ENCODE measurements at places on chromosomes 11 and 22. TPM values are rescaled to one million over a fixed set of nuclear protein-coding genes. Genes with fewer than 3 reads are reported as not detected.

GRCh38 chr11:118610773-118611432, 3.5 kb downstream of the PHLDB1 start:
- DNase-seq: peak; percentile 65

- peak; percentile 21 for DNase-seq
These were observed 663.7 kb upstream of the B3GAT1 start for GRCh38 chr11:135075740-135076139.

DNA sequence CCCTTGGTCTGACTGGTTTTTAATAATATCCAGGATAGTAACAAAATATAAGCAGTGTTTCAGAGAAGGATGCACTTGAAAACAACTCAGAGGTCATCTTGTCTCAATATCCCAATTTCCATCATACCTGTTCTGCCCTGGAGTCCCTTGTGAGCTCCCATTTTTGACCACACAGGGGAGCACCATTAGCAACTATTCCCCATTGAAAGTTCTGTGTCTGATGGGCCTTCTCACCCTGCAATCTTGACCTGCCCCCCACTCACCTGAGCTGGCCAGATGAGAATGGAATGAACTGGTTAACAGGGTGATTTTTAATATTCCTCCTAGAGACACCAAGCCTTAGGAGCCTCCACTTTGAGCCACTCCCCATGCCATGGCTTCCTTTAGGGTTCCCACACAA, 3.8 kb upstream of the CAPN5 start:
- no peak for DNase-seq

DNA sequence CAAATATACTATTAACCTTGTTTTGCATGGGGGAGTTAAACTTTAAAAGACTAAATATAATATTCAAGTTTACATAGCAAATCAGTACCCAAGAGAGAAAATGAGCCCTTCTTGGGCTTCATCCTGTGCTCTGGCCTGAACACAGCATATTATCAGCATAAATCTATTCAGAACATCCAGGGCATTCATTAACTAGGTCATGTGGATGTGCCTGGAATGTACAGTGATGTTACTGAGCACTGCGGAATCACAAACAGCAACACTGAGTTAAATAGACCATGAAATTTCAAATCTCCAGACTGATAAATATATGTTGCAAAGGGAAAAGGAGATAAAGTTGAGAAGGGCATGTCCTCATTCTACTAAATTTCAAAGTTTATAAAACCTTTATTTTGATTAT, 426.4 kb downstream of the AASDHPPT start:
- no peak for DNase-seq

DNA sequence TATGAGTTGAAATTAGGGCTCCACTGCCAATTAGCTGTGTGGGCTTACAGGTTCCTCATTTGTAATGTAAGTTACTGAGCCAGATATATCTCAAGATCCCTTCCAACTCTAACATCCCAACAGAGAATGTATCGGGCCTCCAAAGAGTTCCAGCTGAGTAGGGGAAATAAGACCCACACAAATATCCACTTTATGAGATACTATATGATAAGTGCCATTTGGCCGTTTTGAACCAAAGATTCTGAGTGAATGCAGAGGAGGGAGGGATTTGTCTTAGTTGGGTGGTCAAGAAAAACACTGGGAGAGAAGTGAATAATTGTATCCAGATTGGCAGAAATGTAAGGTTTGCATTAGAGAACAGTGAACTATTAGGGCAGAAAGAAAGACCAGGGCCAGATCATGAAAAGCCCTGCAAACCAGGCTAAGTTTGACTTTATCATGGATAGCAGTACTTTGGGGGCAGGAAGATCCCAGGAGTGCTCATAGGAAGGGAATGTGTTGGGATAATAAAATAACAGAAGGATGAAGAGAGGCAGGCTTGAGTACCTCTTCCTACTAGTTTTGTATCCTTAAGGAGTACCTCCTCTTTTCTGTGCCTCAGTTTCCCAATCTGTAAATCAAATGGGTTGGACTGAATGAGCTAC, 63.9 kb downstream of the RPL27A start:
- DNase-seq: no peak

GRCh38 chr11:382081-382629, 11.9 kb upstream of the PKP3 start:
- DNase-seq: no peak

DNA sequence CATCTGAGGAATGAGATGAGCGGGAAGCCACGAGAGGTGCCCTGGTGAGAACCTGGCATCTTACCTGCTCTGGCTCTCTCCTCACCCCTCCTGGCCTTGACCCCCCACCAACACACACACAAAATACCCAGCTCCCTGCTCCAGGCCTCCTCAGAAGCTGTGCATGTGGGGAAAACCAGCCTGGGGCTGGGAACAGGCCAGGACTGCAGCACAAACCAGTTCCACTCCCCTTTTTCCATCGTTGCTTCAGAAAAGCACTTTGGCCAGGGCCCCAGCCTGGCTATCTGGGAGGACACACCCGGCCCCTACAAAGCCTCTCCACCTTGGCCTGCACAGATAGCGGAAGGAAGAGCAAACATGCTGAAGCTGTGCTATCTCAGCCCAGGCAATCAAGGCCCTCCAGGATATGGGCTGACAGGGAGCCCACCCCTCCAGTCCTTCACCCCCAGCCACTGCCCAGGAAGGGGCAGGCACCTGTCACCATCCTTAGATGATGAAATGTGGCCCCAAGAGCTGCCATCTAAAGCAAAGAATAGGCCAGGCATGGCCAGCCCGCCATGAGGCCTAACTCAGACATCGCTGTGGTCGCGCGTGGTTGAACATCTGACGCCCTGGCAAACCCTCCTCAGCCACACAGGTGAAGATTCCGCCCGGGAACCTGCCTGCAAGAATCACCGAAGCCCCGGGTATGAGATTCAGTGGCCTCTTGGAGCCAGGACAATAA, 35.4 kb downstream of the PISD start:
- no peak for DNase-seq

GRCh38 chr11:111365722-111366559, 13.1 kb downstream of the POU2AF1 start:
- no peak for DNase-seq

DNA sequence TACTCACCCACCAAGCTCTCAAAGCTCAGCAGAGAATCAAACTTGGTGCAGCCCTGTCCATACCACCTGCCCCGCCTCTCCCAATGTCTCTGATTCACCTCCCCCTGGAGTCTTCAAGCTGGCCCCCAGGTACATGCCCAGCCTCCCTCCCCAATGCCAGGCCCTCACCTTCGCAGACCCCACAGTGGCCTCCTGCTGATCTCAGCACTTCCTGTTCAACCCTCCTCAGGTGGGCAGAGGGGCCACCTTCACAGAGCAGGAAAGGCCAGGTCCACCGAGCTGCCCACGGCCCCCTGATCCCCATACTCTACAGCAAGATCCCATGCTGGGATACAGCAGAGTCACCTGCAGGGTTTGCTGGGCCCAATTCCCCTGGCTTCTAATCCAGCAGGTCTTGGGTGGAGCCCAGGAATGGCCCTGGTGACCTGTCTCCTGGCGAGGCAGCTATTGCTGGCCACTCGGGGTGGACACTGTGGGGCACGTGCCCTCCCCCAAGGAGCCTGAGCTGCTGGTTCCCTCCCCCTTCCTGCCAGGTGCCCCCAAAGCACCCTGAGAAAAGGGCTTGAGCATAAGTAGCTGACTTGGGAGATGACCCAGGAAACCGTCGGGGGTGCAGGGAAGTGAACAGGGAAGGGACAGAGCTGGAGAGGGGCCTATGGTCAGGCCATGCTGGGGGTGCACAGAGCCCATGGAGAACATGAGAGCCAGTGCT, 150.7 kb downstream of the BRD1 start:
- DNase-seq: no peak

GRCh38 chr11:114259551-114259983, 36.6 kb upstream of the NNMT start:
- no peak for DNase-seq

DNA sequence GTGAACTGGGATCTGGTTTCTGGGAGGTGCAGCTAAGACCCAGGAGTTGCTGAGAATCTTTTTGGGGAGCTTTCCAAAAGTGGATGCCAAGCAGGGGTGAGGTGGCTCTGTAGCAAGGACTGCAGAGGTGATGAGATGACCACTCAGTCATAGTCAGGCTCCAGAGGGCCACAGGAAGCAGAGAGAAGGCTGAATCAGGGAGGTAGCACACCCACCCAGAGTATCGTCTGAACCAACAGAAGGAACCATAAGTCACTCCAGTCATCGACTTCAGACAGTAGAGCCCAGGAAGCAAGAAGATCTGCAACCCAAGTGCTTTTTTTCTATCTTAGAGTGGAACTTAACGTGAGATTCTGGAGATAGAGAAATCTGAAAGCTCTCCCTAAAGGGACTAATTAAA, 335.7 kb upstream of the MPPED2 start:
- DNase-seq: no peak

DNA sequence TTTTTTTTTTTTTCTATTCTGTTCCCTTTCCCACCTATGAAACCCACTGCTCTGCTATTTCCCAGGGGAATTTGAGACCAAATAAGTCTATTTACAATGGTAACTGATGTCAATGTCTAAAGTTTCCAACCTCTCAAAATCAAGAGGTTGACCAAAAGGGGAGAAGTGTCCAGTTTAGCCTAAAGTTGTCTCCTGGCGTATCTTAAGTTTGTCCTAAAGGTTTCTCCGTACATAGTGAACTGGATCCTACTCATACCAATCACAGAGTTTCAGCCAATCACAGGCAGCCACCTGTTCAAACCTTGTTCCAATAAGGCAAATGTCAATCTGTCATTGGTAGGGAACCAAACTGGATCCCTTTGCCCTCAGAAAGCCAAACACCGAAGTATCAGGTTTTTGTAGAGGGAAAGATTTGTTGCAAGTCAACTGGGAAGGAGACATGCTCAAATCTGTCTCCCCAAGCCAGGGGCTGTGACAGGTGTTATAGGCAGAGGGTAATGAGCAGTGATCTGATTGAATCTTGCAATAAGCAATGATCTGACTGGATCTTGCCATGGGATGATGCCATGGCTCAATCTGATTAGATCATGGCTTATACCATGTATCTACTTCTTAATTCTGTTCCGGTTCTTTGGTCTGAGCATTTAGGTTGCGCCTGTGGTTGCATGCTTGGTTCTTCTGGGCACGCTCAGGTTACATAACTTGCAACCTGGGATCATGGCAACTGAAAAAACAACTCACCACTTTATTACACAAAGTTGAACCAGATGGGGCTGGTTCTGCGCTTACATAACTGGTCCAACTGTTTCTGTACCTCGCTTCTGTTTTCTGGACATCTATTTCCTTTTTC, 1.1 kb upstream of the VPS37C start:
- peak; percentile 41 for DNase-seq

DNA sequence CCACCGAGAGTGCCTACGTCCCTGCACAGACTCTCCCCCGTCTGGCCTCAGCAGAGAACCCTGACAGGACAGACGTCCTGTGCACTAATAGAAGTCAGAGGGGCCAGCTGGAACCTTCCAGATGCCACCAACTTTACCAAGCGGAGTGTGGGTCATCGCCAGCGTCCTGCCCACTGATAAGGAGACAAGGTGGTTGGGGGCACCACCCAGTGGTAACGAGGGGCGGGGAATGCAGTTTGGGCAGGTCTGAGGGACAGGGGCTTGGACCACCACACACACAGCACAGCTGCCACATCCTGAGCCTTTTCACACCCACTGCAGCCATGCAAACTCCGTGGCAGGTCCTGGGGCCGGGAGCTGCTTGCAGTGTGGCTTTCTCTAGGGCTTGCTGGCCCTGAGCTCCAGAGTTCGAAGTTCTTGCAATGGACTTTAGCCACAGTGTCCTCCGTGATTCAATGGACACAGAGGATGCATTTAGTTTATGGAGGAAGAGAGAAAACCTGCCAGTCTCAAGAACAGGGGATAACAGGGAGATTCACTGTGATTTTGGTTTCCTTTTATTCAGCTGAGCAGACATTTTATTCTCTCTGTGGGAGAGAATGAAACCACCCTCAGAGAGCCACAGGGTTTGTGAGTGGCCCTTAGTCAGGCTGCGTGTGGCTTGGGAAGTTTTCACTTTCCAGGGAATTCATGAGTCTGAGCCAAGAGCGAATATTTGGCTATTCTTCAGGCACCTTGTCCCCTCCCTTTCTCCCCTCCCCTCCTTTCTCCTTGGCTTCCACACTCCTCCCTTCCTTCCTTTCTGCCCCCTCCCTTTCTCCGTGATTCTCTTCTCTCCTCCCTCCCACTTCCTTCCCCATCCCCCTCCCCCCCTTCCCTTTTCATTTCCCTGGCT, 13.1 kb downstream of the MRGPRG start:
- DNase-seq: no peak

DNA sequence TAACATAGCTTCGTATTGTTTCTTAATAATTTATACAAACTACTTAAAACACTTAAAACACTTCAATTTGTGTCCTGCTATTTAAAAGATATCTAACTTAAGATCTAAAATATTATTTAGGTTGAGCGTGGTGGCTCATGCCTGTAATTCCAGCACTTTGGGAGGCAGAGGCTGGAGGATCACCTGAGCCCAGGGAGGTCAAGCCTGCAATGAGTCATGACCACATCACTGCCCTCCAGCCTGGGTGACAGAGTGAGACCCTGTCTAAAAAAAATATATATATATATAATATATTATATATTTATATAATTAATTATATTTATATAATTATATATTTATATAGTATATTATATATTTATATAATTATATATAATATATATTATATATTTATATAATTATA, 4.2 kb upstream of the CTR9 start:
- DNase-seq: no peak

GRCh38 chr11:130227373-130227772, 67.8 kb downstream of the ST14 start:
- no peak for DNase-seq

DNA sequence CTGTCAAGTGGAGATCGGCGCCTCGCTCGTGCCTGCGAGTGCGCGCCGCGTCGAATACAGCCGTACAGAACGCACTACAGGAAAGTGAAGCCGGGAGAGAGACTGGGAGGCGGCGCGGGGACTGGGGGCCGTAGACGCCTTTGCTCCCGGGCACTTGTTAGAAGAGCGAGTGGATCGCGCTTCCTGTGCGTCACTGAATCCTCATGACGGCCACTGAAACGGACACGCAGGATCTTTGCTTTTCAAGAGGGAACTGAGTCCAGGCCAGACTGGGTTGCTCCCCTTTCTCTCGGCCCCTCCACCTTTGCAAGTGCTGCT, 314 bp downstream of the RIC8A start:
- peak; percentile 57 for DNase-seq

DNA sequence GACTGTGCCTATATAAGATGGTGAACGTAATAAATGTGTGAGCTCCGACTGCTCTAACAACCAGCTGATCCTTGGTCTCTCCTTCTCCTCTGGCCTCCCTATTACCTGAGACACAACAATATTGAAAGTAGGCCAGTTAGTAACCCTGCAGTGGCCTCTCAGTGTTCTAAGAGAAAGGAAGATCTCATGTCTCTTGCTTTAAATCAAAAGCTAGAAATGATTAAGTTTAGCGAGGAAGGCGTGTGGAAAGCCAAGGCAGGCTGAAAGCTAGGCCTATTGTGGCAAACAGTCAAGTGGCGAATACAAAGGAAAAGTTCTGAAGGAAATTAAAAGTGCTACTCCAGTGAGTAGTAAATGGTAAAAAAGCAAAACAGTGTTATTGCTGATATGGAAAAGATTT, 39.5 kb downstream of the HIPK3 start:
- DNase-seq: no peak

ADORA2A gene
- 0.77 TPM for total RNA-seq

CHRNA10 gene
- total RNA-seq: 0.50 TPM

OR52I2 gene
- total RNA-seq: not detected

SERHL2 gene
- 3.3 TPM for total RNA-seq

CTNND1 gene
- 103 TPM for total RNA-seq

SULT4A1 gene
- total RNA-seq: under 0.01 TPM

TUT1 gene
- 7.8 TPM for total RNA-seq

MAP6 gene
- 0.17 TPM for total RNA-seq

PEX16 gene
- total RNA-seq: 44.4 TPM

ELP4 gene
- total RNA-seq: 11.7 TPM

RAB39A gene
- not detected for total RNA-seq

SGSM1 gene
- not detected for total RNA-seq

Measured in fibroblast of lung (primary cell).